ENCODE measurements at places on chromosomes 7 and 10.

DNA sequence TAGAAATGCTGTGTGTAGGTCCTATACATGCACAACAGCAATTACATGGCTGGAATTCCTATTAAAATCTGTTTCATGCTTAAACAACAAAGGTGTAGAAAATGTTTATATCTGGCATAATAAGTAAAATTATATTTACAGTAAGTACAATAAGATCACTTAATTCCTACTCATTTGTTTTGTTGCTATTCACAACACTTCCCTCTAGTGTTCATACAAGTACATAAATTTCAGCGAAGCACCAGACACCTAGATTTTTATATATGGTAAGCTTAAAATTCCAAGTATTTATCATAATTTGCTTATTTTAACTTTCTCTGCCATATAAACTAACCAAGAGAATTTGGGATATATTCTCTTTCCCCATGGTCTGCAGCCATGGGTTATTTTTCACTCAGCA is 51.8 kb upstream of the ANK3 start:
- no peak for DNase-seq

DNA sequence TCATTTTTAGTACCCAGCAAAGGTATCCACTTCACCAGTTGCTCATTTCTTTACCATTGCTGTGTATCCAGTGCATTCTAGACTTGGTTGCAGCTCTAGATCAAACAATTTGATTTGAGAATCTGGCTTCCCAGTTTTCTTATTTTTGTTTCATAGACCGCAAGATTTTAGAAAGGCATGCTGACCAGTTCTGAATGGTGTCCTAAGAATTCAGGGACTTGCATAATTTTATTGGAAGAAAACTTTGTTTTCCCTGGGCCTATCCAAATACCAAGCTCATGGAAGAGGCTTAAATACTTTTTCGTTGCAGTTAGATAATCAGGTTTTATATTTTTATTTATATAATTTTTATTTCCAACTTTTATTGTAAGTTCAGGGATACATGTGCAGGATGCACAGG is 58.3 kb downstream of the BICC1 start:
- DNase-seq, result no peak

GRCh38 chr7:80359476-80359875 is 152.4 kb downstream of the GNAT3 start:
- no peak for DNase-seq

DNA sequence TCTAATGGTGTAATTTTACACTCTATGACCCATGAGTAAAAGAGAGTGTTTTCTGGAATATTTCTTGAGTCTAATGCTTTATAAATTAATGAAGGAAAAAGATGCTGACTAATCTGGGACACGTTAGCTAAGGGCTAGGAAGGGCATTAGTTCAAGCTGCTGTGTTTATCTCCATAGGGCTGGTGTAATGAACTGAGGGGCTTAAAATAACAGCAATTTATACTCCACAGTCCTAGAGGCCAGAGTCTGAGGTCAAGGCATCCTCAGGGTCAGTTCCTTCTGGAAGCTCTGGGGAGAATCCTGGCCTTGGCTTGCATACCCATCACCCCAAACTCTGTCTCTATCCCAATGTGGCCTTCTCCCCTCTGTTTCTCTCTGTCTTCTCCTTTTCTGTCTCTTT is 105.2 kb upstream of the PFKP start:
- DNase-seq, result no peak

- no peak for DNase-seq
Measured at GRCh38 chr10:131576341-131577177, 265.0 kb upstream of the TCERG1L start.

GRCh38 chr10:123459371-123460091 is 206.6 kb upstream of the GPR26 start:
- DNase-seq, result no peak

Data from DMS153 (cell line).